ENCODE measurements at places on chromosomes 4 and X. TPM values are rescaled to one million over a fixed set of nuclear protein-coding genes. Genes with fewer than 3 reads are reported as not detected.

GRIA2 gene
- total RNA-seq: not detected

GATA1 gene
- not detected for total RNA-seq

NPY2R gene
- total RNA-seq: not detected

QRFPR gene
- total RNA-seq: not detected

TMEM129 gene
- 34.0 TPM for total RNA-seq

FAT1 gene
- not detected for total RNA-seq

GABRG1 gene
- not detected for total RNA-seq

COMMD8 gene
- 17.9 TPM for total RNA-seq

SLITRK2 gene
- not detected for total RNA-seq

ATP1B4 gene
- total RNA-seq: not detected

BTC gene
- total RNA-seq: not detected

GABRA4 gene
- not detected for total RNA-seq

GAGE12H gene
- not detected for total RNA-seq

CXorf66 gene
- total RNA-seq: not detected

GRIA3 gene
- total RNA-seq: not detected

RPS6KA6 gene
- 0.57 TPM for total RNA-seq

DUX4 gene
- not detected for total RNA-seq

TEX13D gene
- total RNA-seq: not detected

BTK gene
- 5.3 TPM for total RNA-seq

Measured in naive thymus-derived CD8-positive, alpha-beta T cell (primary cell).